ENCODE measurements at places on chromosomes 6 and 20.

- DNase-seq: no peak
These were observed 14.0 kb upstream of the COL10A1 start for GRCh38 chr6:116139917-116140316.

GRCh38 chr6:345747-346385 lies 45.7 kb upstream of the IRF4 start:
- no peak for DNase-seq

GRCh38 chr6:134721060-134721405 lies 228.9 kb downstream of the ALDH8A1 start:
- DNase-seq: no peak

- no peak for DNase-seq
These were observed 232.2 kb upstream of the SULF2 start for GRCh38 chr20:48017509-48017908.

GRCh38 chr6:32700391-32701040 lies 34.1 kb upstream of the HLA-DQB1 start:
- no peak for DNase-seq

DNA sequence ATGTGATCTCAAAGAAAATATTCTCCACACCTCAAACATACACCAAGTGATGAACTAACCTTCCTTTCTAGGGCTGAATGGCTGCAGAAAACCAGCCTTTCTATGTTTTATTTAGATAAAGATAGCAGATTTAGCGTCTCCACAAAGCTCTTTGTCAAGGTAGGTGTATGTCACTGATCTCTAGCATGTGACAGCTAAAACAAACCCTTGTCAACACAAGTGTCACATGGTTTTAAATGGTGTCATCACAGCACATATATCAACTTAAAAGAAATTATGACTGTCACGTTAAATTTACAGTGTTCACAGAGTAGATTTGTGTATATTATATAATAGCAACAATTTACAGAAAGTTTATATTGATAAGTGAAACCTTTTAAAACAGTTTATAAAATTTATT lies 58.3 kb downstream of the TENT5A start:
- DNase-seq: no peak

DNA sequence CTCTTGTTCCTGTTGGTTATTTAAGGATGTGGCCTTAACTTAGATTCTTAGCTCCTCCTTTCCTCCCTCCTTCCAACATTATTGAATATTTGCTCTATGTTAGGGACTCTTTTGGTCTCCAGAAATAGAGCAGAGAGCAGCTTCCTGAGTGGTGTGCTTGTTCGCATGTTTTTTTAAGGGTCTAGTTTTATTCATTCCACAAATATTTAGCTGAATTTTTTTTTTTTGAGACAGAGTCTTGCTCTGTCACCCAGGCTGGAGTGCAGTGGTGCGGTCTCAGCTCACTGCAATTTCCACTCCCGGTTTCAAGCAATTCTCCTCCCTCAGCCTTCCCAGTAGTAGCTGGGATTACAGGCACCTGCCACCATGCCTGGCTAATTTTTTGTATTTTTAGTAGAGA lies 169.2 kb downstream of the ZFAND3 start:
- no peak for DNase-seq

DNA sequence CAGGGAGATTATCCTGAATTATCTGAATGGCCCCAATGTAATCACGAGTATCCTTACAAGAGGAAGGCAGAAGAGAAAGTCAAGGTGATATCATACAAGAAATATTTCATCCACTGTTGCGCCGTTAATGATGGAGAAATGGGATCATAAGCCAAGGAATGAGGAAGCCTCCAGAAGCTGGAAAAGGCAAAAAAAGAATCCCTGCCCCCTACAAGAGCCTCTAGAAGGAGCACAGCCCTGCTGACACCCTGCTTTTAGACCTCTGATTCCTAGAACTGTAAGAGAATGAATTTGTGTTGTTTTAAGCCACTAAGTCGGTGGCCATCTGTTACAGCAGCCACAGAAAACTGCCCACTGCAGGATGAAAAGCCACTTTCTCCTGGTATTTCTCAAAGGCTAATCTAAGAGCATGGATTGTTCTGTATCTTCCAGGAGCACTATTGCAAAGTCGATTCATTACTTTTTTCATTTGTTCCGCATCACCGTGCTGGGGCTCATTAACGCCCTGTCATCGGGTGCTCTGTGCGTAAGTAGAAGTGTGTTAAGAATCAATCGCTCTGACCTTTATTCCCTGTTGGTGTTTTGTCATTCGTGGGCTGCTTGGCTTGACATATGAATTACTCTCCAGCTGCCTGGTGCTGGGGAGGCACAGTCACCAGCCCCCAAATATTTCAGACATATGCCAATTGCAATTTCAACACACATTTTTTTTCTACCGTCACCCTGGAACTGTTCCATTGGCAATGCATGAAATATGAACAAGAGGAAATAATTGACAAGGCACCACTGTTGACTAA lies 117.0 kb downstream of the PCSK2 start:
- no peak for DNase-seq

DNA sequence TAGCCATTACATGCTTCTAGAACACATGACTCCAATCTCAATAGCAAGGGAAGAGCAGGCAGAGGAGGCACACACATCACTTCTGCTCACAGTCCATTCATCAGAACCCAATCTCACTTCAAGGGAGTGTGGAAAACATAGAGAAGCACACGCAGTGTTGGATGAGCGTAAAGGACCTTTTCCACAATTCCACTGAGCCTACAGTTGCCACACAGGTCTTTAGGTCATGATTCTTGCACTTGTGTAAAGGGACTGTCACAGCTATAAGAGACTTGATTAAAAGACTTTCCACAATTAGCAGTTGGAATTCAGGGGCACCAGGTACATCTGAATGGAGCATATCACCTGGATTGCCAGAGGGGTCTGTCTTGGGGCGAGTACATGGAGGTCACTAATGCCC lies 86.2 kb downstream of the TBC1D7 start:
- no peak for DNase-seq

DNA sequence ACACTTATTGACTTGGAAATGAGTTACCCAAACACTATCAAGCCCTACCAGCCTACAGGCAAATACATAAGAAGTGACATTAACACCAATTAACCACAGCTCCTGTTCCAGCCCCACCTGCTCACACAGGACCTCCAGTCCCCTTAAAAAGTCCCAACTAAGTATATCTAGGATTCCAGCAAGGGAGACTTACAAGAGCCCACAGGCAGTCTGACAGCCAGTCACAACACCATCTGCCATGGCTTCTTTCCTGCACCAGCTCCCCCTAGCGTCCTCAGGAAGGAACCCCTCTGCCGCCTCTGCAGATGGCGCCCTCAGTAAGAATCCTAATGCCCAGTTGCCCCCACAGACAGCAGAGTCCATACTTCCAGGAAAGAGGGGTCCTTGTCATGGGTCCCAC lies 122.1 kb downstream of the HIVEP2 start:
- DNase-seq: no peak

DNA sequence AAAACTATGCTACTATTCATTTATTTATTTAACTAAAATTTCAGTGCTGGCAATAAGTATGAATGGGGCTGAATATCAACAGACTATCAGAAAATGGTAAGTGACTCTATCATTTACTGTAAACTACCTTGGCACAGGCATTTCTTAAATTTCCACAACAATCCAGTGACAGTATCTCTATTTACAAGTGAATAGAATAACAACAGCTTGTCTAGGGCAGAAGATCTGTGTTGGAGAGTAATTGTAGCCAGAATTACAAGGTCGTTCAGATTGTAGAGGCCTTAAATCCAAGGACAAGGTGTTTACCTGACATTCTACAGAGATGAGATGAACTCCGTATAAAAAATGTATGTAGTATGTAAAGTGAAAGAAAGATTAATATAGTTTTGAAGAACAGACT lies 193.8 kb upstream of the SIM1 start:
- no peak for DNase-seq

DNA sequence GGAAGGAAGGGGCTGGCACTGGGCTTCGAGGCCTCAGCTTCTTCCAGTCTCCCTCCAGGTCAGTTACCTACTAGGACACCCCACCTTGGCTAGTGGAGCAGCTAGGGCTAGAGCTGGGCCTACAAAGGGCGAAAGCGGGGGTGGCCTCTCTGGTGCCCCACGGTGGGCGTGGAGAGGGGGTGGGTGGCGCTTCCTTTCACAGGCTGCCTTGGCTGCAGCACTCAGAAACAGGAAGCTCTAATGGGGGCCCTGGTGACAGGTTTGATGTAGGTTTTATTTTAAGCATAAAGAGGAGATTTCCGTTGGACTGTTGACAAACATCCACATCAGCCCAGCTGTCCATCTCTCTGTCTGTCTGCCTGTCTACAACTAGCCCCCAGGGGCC lies 13.4 kb downstream of the FAM110A start:
- DNase-seq: no peak

DNA sequence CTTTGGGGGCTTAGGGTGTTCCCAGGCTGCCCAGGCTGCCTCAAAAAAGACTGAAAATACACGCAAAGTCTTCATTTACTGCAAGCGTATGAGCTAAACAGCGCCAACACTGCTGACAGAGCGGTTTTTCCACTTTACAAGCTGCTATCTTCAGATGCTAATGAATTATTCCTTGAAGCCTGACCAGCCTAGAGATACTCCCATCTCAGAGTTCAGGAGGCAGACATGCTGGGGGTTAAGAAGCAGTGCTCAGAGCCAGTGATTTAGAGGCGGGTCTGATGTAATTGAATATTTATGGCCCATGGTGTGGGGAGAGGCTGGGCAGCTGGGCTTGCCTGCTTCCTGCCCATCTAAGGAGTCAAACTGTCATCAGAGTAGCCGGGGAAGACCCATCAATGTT lies 241.4 kb downstream of the SLC24A3 start:
- DNase-seq: no peak

- DNase-seq: no peak
These were observed 396.6 kb upstream of the GJE1 start for GRCh38 chr6:141736104-141736503.

GRCh38 chr6:11699576-11699975 lies 79.0 kb downstream of the ADTRP start:
- no peak for DNase-seq

GRCh38 chr20:24892522-24892921 lies 56.5 kb upstream of the CST7 start:
- DNase-seq: no peak

Measured in esophagus squamous epithelium (tissue), 5 donors.